ENCODE measurements at places on chromosomes 6 and 20.
A peak's percentile ranks its signal among the peaks of the same experiment; 100 is the strongest.

DNA sequence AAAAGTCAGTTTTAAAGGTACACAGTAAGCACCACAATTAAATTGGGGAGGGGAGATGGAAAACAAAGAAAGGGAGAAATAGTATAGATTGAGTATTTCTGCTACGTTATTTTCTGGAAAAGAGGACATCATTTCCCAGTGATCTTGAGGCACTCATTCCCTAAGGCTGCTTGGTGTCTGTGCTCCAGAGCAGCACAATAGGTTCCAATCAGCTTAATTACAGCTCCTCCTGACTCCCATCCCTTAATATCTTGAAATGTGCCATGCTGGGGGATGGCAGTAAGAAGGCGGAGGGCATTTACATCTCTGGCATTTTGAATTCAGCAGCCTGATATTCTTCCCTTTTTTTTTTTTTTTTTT is 39.5 kb upstream of the BEND3 start:
- no peak for DNase-seq

DNA sequence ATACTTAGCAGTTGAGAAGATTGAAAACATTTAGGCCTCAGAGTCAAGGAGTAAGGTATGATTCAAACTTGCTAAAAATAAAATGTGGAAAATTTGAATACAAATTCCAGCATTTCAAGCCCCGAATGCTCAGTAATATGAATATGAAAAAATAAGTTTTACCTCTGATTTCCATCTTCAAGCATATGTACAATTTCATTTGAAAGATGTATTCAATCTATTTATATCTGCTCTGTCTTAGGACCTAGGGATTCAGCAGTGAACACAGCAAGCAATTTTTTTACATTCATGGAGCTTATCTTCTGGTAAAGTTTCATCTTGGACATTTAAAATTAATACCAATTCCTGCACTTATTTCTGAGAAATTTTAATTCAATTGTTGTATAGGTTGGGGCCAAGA is 262.7 kb upstream of the FOXQ1 start:
- no peak for DNase-seq

- no peak for DNase-seq
Observed at GRCh38 chr6:132734694-132735236, 20.9 kb upstream of the VNN1 start.

DNA sequence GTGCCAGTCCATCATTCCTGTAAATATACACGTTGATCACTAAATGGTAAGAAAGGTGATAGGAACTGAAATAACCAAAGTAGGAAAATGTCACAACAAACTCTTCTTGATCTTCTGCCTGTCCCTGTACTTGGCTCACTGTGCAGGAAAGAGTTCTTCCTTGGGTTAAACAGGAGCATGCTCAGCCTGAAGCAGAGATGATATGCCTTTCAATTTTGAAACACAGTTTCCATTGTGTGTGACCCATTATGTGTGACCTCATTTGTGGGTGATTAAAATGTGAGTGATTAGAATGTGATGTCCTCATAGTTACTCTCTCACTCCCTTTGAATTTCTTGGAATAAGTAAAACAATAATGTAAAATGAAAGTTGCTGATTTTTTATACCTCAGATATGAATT is 427.2 kb upstream of the AGPAT4 start:
- no peak for DNase-seq

DNA sequence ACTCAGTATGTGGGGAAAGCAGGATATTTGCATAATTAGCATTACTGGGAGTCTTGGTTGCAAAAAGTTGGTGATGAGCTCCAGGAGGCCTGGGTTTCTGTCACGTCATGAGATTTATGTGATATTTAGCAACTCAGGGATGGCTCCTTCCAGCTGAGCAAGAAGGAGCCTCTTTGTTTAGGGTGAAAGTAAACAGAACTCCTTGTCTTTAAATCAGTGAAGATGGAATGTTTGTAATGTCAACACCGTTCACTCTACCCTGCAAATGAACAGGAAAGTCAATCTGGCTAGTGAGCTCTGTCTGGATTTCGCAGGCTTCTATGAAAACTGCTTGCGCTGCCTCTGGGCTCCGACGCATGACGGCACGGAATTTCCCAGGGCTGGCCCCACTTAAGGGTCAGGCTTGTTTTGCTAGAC is 86.9 kb downstream of the PXDC1 start:
- DNase-seq, result no peak

GRCh38 chr6:134882426-134883038 is 67.4 kb downstream of the ALDH8A1 start:
- peak; percentile 23 for DNase-seq

DNA sequence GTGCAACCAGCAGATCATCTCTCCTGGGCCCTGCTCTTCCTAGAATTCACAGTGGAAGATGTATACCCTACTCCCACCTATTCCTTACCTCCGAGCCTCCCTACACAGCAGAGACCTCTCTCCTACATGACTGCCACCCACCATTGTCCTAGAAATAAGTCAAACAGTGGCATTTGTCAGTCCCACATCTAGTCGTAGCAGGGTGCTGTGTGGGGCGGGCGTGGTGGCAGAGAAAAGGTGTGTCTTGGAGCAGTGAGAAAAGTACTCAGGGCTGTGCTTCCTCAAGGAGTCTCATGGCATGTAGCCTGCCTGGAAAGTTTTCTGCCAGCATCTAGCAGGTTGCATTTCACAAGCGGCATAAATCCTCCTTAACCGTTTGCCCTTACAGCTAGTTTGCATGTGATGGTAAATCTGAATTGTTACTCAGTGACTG is 59.4 kb upstream of the PTGIS start:
- no peak for DNase-seq

GRCh38 chr20:52410731-52411234 is 219.2 kb upstream of the ZFP64 start:
- no peak for DNase-seq

DNA sequence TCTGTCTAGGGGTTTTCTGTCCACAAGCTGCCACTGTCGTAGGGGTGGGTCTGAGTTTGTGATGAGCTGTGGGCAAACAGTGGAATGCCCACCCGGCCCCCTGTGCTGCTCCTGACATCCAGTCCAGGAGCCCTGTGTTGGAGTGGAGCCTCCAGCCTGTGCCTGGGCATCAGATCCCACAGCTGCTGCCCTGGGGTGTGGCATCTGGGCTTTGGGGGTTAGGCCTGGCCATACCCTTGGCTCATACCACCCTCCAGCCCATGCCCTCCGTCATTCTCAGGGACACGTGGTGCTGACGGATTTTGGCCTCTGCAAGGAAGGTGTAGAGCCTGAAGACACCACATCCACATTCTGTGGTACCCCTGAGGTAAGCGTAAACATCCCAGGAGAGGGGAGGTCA is 12.9 kb downstream of the SGK2 start:
- no peak for DNase-seq

- DNase-seq, result no peak
Observed at GRCh38 chr6:131673184-131673583, 28.0 kb downstream of the OR2A4 start.

DNA sequence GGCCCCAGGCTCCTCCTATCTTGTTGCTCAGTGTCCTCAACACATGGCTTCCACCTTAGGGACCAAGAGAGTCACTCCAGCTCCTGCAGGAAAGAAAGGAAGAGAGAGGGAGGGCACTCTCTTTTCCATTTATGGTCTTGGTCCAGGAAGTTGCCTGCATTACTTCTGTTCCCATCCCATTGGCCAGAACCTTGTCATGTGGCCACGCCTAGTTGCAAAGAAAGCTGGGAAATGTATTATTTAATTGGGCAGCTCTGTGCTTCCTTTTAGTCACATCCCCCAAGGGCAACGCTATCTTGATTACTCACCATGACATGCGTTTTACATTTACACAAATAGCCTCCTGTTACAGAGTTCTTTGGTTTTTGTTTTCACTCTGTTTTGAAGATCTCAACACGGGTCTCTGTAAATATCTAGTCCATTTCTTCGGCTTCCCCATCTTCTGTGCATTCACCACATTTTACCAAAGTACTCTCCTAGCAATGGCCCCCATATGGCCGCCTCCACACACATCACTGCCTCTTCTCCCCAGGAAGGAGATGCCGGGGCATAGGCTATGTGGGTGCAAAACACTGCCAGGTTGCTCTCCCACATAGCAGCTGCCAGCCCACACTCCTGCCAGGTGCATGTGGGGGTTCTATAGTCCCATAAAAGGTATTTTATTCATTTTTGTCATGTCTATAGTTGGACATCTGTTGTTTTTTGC is 35.7 kb upstream of the ZMYND8 start:
- DNase-seq, result no peak

GRCh38 chr6:87723170-87724078 is 21.4 kb upstream of the AKIRIN2 start:
- DNase-seq, result no peak

DNA sequence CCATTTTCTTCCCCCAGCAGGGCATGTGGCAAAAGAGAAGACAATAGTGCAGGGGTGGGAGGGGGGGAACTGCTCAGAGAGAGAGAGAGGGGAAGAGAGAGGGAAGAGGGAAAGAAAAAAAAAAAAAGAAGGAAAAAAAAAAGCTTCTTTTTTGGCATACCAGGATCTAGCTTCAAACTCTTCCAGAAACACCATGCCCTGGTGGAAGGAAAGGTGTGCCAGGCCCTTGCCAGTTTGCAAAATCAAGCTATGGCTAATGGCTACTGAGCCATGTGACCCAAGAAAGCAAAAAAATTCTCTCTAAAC is 326 bp downstream of the ZMYND8 start:
- DNase-seq, result no peak

DNA sequence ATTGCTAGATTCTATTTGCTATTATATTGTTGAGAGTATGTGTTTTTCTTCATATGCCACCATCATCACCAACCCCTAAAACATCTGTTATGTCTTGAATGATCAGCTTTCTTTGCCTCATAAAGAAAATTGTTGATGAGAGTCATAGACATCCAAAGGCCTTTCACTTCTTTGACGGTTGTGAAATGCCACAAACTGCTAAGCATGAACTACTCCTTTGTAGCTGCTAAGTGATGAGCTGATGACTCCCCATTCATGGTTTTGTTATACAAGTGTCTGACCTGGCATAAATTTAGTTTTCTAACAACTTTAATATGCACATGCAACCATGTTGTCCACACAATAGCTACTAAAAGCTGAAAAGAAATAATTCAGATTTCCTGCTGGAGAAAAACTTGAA is 684 bp upstream of the MED23 start:
- DNase-seq, result no peak

GRCh38 chr6:11085758-11086435 is 7.7 kb upstream of the SMIM13 start:
- DNase-seq, result no peak

- DNase-seq, result no peak
Observed at GRCh38 chr6:145453376-145453775, 281.9 kb downstream of the EPM2A start.

GRCh38 chr6:3806169-3806922 is 42.8 kb upstream of the FAM50B start:
- DNase-seq, result no peak

GRCh38 chr6:148041546-148041945 is 301.1 kb upstream of the SASH1 start:
- DNase-seq, result no peak

DNA sequence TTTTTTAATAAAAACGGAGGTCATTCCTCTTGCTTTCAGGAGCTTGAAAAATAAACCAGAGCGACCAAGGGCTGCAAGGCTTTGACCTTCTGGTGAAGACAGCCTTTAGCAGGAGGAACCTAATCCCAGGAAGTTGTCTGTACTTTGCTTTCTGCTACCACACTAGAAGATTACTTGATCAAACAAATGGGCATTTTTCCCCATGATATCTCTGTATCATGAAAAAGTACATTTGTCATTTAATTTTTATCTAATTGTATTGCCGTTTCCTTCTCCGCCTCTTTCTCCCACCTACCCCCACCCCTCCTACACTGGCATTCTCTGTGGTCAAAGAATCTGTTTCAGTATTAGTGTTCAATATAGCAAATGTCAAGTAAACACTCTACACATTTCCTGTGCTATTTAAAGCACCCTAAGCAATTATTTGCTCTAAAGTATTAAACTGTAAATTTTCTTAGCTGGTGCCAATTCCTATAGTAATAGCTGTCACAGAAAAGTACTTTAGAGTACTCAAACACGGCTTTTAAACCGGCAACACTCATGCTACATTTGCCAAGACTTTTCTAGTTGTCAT is 29.7 kb downstream of the ATXN1 start:
- no peak for DNase-seq

- peak; percentile 57 for DNase-seq
Observed at GRCh38 chr6:6610031-6610591, 21.6 kb downstream of the LY86 start.

DNA sequence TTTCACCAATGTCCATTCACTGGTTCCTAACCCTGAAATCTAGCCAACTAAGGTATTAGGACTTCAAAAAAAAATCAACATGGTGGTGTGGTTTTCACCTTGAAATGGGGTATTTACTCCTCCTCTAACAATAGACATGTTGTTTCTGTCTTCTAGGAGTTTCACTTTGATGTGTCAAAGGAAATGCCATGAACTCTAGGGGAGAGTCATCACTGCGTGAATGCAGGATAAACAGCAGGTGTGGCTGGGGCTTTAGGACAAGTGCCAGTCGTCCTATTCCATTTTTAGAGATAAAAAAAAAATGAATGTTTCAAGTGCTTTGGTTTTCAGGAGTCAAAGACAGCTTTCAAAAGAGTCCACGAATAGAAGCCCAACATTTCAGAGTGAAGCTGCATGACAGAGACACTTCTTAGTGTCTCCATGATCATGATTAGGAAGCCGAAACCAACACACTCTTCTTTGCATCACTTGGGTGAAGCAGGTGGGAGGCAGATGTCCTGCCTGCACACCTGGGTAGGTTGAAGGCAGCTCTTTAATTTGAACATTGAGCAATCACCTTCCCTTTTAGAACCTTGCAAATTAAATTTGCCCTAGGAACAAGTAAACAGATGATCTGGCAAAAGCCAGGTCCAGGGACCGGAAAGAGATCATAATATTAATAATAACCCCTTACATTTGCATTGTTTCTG is 328.5 kb upstream of the PRDM1 start:
- no peak for DNase-seq

GRCh38 chr20:19552221-19553180 is 205.6 kb upstream of the RIN2 start:
- no peak for DNase-seq

GRCh38 chr20:33773412-33774089 is 37.6 kb upstream of the CHMP4B start:
- peak; percentile 70 for DNase-seq

DNA sequence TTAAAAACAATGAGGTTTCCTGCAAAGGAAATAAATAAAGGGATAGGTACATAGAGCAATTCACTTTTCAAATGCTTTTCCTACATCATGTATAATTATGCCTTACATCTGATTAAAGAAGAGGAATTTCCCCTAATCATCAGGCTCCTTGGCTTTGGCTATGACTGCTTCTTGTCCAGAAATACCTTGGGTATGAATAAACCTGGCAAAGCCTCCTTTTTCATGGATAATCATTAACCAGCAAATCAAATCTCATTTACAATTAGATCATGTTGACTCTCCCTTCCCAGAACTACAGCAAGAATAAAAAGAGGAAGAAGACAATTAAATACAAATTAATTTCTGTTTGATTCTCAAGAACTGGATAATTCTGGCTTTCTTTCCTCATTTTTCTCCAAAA is 58.0 kb upstream of the CD2AP start:
- DNase-seq, result no peak

- no peak for DNase-seq
Observed at GRCh38 chr20:35954907-35955251, 577 bp upstream of the SCAND1 start.

Measured in stimulated activated naive B cell treated with anti-CD40 and anti-IgM and Interleukin-4, amounts not matched to agents 10 μg/mL and 1 μg/mL and 100 μg/mL, for 72 hours (primary cell).